ENCODE measurements at places on chromosomes 2 and 18.

DNA sequence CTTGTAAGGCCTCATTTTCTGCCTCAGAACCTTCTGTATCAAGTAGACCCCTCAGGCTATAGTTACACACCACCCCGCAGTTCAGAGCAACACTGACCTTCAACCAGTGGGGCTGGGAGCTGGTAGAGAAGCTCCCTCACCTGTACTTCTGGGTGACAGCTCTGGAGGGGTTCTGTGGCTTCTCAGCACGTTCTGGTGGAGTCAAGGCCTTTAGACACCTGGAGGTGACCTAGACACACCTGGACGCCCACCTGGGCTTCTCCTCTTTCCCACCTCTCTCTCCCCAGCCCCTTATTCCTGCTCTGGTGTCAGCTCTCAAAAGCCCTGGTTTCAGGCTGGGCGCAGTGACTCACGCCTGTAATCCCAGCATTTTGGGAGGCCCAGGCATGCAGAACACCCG lies 7.3 kb upstream of the CIB4 start:
- no peak for DNase-seq

- DNase-seq, result no peak
These were observed 28.4 kb downstream of the FBXO48 start for GRCh38 chr2:68438455-68439303.

DNA sequence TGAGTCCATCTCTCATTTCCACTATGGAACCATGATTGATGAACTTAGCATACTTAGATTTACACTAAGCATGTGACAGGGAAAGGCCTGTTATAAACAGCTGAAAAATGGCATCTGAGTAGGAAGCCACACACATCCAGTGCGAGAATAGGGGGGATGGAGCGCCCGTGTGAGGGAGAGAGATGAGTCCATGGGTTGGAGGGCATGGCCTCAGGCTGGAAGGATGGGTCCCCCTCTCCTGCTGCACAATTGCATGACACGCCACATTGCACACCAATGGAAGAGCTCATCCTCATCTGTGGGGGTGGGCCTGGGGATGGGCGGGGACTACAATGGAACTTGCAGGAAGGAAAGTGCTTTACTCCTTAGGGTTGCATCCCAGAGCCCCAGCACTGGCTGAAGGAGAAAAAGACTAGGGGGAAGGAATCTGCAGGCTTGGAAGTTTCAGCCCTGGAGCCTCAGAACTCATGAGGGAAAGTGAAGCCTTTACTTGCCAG lies 46.4 kb upstream of the CXCR4 start:
- no peak for DNase-seq

DNA sequence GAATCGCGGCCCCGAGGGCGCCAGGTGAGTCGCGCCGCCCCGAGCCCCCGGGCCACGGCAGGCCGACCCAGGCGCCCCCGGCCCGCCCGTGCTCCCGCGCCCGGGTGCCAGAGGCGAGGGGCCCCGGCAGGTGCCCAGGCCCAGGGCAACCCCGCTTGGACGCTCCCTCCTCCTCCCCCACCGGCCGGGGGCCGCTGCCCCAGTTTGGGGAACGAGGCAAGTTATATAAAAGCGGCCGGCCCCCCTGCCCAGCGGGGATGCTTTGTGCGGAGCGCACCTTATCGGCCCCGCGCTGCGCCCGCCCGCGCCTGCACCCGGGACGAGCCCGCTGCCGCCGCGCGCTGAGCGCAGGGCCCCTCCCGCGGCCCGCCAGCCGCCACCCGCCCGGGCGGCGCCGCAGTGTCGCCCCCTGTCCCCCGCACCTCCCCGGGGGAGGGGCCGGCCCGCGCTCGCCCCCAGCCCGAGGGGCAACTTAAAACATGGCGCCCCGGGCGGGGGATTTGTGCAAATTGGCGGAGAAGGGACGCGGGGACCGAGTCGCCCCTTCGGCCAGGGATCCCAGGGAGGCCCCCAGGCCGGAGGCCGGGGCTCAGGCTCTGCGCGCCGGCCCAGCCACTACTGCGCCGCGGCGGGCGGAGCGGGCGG lies 639 bp downstream of the EPB41L3 start:
- DNase-seq, result peak; percentile 19

DNA sequence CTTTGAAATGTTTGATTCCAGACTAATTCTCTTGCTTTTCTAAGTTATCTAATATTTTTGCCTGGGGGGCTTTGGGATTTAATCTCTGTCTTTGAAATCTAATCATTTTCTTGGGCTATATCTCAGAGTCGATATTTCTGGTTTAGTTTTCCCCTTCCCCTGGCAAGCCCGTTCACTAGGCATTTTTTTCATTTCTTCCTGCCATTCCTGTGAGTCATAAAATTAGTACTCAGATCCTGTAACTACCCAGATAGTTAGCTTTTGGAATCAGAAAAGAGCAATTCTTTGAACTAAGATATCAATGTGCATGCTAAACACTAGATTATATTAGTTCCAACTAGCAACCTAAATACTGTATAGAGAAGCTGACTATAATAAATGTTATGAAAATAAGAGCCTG lies 29.4 kb upstream of the RNF149 start:
- peak; percentile 50 for DNase-seq

- peak; percentile 88 for DNase-seq
These were observed 47.7 kb upstream of the PLB1 start for GRCh38 chr2:28447943-28448792.

GRCh38 chr2:179410552-179411356 lies 146.1 kb upstream of the SESTD1 start:
- peak; percentile 58 for DNase-seq

DNA sequence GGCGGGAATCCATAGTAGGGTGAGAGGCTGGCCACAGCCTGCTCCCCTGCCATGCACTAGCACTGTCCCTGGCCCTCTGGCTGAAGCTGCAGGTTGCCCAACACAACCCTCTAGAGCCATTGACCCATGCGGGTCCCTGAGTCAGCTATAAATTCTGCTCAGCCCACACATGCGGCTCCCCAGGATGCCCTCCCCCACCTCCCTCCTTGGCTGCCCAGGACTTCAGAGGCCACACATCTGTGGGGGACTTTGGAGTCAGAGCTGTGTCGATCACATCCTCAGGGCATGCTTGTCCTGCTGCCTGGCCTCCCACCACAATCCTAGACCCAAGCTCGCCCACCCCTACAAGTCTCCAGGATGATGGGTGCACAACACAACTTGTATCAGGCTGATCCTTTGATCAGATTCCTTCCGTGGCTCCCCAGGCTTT lies 97.0 kb downstream of the TFCP2L1 start:
- DNase-seq, result no peak

- peak; percentile 77 for DNase-seq
These were observed 31.9 kb upstream of the FOSL2 start for GRCh38 chr2:28360718-28361293.

DNA sequence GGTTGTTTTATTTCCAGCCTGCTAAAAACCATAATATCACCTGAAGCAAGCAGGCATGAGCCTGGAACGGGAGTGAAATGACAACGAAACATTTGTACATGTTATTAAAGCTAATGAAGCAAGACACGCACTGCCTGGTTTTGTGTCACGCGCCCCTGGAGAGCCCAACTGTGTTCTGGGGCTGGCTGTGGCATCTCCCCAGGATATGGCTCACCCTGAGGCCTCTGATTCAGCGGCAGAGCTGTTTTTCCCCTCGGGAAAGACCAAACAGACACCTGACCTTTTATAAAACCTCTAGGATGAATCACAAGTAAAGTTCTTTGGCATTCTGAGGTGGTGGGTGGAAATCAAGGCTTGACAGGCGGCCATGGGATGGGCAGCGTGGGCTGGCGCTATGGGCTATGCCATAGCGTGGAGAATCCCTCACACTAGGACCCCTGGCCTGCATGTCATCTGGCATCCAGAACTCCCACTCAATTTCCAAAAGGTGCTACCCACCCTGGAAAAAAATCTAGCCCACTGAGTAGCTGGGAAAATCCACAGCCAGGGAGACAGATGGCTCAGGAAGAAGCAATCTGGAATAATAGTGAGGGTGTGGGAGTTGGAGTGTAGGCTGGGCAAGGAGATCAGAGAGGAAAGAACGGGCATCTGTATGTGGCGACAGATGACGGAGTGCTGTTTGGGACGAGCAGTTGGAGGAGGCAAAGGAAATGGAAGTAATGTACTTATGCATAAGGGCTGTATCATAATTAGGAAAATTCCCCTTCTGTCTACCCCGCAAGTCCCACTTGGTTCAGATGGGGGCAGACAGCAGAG lies 262.0 kb downstream of the AFF3 start:
- peak; percentile 91 for DNase-seq

DNA sequence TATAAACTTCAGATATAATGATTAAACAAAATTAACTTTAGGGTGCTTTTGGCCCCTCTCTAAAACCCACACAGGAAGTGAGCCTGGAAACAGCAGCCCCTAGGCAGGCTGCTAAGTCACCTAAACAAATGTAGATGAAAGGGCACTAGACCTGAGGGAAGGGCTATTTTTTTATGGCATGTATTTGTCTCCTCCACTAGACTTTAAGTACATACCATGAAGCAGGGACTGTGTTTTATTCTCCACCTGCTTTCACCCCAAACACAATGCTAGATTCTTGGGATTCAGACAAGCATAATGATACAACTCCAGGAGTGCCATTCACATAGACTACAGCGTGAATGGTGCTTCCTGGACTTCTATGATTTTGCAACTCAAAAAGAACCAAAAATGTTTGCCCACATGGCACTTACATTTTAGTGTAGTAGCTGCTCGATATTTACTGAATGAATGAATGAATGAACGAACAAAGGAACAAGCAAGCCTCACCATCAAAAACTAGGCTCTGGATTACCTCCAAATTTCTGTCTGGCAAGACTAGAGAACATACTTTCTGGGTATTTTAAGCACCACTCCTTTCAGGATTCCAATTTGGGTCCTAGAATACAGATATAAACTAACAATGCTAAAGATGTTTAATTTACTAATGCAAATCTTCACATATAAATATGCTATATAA lies 10.1 kb downstream of the ATAD2B start:
- no peak for DNase-seq

- no peak for DNase-seq
These were observed 73.8 kb downstream of the MAP3K20 start for GRCh38 chr2:173149491-173149890.

- DNase-seq, result peak; percentile 31
These were observed 44.3 kb upstream of the CAB39 start for GRCh38 chr2:230668184-230668938.

DNA sequence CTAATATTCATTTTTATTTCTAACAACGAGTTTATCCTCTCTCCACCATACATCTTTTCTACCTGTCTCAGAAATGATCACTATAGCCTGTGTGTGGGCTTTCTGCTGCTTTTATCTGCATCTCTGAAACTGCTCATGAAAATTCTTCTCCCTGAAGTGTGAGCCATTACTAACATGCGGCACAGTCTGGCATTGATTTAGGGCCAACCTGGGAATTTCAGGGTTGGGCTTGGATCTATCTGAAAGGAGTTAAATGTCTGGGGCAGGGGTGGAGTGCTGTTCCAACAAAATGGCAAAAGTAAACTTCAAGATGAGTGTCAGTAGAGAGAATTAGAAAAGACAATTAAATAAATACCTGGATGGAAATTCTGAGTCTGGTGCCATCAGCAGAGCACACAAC lies 198.2 kb upstream of the OSR1 start:
- DNase-seq, result no peak

DNA sequence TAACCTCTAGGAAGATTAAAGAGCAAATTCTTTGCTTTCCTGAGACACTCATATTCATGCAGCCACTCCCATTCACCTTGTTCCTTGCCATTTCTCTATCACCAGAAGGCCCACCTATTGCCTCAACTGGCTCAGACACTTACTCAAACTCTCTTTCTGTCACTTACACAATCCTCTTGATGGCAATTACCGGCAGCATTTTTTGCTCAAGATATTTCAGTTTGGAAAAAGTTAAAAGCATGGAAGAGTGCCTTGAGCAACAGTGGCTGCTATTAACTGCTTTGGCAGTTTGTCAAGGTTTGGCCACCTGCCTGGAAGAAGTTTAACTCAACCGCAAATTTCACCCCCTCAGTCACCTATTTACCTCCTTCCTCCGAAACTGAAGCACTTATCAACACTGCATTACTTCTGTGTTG lies 1104.0 kb upstream of the PIK3C3 start:
- DNase-seq, result peak; percentile 50

- DNase-seq, result no peak
These were observed 516.2 kb downstream of the DCDC2C start for GRCh38 chr2:4219571-4219970.

DNA sequence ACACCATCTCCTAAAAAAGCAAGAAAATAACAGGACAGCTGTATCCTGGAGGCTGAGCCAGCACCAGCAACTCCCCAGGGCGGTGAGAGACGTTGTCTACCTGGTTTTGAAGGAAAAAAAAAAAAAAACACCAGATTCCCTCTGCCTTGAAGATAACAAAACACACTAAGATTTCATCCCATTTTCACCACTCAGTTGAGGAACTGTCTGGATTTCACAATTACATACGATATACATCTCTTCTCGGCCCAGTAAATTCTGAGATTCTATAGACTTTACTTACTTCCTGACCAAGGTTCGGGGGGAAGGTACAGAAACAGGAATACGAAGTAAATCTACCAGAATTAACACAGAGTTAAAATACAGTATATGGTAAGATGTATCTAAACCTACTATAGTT lies 8.5 kb downstream of the ZNF516 start:
- no peak for DNase-seq

DNA sequence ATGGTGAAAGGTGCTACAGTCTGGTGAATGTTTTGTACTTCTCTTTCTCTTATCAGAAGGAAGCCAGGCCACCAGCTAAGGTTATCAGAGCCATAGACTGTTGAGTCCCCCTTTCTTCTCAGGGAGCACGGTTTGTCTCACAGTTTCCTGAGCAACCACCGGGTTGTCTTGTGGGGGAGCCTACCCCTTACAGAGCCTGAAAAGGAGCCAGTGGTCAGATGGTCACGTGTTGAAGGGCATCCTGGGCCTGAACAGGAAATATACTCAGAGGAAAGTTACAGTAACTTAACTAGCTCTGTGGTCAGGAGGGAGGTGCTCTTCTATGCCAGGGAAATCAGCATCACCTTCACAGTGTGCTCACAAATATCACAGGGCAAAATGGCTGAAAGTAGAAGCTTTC lies 11.6 kb downstream of the CD28 start:
- DNase-seq, result no peak

DNA sequence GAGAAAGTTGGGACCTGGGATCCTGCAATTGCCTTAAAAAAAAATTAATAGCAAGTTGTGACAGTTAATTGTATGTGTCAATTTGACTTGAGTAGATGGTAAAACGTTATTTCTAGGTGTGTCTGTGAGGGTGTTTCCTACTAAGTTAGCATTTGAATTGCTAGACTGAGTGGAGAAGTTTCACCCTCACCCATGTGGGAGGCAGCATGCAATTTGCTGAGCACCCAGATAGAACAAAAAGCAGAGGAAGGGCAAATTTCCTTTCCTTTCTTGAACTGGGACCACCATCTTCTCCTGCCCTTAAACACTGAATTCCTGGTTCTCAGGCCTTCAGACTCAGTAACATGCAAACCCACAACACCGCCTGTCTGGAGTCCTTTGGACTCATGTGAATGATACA lies 455.7 kb downstream of the GALR1 start:
- DNase-seq, result no peak

DNA sequence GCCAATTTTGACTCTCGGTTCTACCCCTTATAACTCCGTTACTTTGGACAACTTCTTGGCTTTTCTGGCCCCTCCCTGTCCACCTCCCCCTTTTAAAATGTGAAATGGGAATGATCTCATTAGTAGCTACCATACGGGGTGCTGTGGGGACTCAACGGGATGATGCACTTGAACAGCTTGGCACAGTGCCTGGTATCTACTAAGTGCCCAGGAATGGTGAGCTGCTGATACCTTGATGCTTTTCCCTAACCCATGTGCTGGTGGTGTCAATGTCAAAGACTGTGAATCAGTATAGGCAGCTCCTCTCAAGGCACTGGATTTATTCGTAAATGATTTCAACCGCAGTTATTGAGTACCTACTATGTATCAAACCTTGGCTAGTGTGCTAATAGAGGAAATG lies 204.2 kb downstream of the LOXHD1 start:
- peak; percentile 47 for DNase-seq

All from fibroblast of skin of right biceps (primary cell).